ENCODE measurements at places on chromosomes 6 and 20.

GRCh38 chr6:128339635-128340450, 180.6 kb downstream of the PTPRK start:
- no peak for DNase-seq

- DNase-seq, result no peak
Observed at GRCh38 chr6:5295623-5296022, 34.3 kb downstream of the FARS2 start.

DNA sequence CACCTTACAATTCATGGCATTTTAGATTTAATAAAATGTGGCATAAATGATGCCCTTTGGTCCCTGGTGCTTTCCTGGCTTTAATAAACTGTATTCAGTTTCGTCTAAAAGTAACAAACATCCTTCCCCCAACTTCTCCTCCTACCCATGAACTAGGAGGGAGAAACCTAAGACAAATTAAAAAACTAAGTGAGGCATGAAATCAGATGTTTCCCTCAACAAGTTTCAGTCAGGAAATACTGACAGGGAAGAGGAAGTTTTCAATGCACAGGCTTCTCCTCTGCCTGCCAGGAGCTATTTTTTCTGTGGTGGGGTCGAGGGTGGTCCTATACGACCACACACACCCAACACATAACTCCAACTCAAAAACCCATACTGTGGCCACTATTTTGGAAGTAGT, 10.0 kb downstream of the HBS1L start:
- DNase-seq, result no peak

- no peak for DNase-seq
Observed at GRCh38 chr6:35302604-35303241, 5.1 kb downstream of the DEF6 start.

DNA sequence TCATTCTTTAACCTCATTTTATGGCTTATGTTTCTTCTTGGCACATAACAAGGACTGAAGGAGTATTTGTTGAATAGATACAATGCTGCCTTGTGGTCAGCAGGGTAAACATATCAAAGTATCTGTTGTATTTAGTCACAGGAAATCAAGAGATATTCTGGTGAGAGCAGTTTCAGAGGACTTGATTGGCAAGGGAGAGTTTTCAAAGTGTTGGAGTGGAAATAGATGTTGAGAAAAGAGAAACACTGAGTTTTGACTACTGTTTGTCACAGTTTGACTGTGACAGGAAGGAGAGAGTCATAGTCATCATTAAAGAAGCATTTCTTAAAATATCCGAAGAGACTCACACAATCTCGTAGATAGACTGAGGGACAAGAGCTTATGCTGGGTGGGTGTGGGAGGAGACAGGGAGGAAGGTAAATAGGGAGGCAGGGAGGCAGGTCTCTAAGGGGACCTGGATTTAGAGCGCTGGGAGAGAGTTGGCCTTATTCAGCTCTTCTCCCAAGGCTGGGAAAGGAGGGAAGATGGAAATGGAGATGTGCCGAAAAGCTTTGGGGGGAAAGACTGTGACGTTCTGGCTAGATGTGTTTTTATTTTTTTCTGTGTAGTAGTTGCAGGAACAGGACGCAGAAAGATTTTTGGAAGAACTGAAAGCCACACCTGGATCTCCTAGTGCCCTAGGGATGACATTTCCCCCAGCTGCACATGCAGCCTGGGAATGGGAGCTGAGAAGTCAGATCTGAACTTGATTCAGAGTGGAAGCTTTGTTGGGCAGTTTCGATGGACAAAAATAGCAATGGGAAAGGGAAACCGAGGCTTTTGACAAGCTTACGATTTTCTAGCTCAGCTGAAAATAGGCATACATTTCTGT, 65.0 kb upstream of the IFNGR1 start:
- no peak for DNase-seq

DNA sequence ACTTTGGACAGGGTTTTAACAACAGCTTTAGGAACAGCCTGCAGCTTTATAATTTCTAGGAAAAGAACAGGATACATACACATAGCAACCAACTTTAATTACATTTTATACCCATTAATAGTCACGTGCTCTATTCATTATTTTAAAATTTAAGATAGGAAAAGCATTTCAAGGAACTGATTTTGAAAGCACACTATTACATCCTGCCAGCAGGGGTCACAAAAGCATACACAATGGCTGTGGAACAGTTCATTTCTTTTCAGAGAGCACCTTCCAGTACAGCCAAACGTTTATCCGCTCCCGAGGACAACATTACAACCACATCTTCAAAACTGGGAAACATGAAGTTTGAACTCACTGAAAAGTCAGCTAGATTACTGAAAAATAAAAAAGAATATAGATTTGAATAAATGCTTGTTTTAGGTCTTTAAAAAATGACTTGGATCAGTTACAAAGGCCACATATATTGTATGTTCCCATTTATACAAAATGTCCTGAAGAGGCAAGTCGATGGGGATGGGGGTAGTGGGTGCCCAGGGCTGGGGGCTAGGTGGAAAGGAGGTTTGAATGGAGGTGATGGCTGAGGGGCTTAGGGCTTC, 104.6 kb upstream of the EXOC2 start:
- DNase-seq, result peak; percentile 20

- DNase-seq, result no peak
Observed at GRCh38 chr20:35373661-35374060, 38.1 kb downstream of the UQCC1 start.

DNA sequence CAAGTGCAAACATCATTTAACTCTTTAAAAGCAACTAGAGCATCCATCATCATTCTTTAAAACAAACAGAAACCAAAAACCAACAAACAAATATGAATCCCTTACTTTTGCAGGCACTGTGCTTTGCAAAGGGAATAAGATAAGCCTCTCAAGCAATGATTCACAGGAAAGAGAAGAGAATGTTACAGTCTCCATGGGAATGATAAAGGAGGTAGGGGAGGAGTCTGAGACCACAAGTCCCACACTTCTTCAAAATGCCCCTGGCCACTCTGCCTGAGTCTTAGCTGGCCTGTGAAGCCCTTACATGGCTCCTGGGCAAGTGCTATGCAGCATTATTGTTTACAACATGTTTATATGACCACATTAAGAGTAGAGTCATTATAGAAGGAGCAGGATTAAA, 257.7 kb upstream of the MARCKS start:
- DNase-seq, result no peak

GRCh38 chr6:168109171-168109570, 30.2 kb upstream of the FRMD1 start:
- no peak for DNase-seq

DNA sequence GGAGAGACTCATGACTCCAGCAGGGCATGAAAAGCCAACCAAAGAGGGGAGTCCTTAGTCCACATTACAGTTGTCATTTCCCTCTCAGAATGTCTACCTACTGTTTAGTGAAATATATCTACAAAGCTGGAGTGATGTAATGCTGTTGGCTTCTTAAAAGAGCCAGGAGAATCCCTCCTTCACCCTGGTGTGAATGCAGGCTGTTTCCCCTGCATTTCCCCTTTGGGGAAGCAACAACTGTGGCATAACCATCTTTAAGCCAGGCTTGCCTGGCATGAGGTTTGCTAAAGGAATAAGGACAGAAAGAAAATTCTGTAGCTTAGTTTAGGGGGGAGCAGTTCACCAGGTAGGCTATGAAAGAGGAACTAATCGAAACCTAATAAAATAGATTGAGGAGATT, 129.5 kb downstream of the CRYBG1 start:
- no peak for DNase-seq

All from NCI-H526 (cell line).